Urinary bladder (tissue), 4 donors: ENCODE measurements at places on chromosomes 4 and X. TPM values are rescaled to one million over a fixed set of nuclear protein-coding genes. Genes with fewer than 3 reads are reported as not detected.

DNA sequence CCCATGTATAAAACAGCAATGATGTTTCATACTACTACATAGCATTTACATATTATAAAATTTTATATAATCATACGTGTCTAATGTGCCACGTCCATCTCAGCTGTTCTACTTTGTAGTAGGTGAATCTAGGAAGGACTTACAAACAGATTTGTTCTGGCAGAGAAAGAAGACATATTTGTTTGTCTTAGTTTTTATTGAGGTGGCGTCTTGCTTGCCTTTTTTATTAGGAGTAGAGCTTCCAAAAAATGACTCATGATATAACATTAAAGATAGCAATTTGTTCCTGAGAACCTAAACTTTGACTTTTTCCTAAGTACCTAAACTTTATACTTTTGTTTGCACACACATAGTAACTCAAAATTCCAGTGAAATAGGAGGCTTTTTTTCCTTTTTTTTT, 64.6 kb downstream of the CLDN22 start:
- no peak for DNase-seq

The SEPSECS gene
- total RNA-seq = 20.1 TPM

The WDFY3 gene
- 174 TPM for total RNA-seq

- no peak for DNase-seq
These were observed 815.4 kb upstream of the PCDH10 start for GRCh38 chr4:132333724-132334047.

DNA sequence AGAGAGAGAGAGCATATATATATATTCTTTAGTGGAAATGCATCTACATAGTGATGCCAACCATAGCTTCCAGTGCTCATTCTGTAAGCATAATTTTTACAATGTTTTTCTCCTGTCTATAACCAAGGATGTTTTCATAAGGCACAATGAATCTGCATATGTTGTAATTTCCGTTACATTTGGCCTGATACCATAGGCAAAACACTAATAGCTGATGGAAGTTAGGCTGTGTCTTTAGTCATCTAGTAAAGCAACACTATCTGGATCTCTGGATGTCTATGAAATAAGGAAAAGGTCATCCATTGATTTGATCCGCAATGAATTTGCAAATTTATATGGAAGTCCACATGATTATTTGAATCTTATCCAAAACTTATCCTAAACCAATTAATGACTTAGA, 8.1 kb downstream of the PCDH7 start:
- no peak for DNase-seq

The SNCA gene
- 24.4 TPM for total RNA-seq

DNA sequence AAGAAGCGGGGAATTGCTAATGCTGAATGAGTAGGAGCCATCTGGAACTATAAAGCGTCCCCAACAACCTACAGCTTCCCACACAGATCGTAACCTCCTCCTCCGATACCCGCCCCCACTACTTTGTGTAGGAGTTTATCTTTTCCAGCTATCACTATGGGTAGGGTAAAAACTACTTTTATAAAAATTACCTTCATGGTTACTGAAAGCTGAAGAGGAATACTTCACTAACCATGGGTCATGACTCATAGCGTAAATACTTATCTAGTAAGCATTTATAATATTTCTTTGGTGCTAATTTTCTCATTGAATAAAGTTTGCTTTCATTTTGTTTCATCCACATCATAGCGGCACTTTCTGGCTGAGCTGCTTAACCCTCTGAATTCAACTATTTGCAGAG, 79.4 kb upstream of the TNIP3 start:
- no peak for DNase-seq

DNA sequence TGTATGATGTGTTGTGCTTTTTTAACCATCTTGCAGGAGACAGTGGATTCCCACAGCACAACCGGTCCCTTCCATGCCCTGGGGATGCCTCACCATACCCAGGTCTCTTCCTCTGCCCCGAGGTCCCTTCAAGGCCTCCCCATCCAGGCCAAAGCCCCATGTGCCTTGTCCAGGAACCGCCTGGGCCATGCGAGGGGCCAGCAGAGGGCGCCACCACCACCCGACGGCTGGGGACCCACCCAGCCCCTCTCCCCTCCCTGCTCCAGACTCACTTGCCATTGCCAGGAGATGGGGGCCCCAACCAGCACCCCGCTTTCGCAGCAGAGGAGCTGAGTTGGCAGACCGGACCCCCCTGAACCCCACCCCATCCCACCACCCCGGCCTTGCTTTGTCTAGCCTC, 485.5 kb downstream of the TRAM1L1 start:
- no peak for DNase-seq

- DNase-seq = no peak
These were observed 83.9 kb downstream of the QDPR start for GRCh38 chr4:17427991-17428390.

GRCh38 chr4:149795256-149795655, 20.4 kb downstream of the IQCM start:
- DNase-seq = no peak

GRCh38 chr4:130186931-130187330, 1091.0 kb downstream of the C4orf33 start:
- no peak for DNase-seq

GRCh38 chrX:11724122-11725017, 33.7 kb upstream of the MSL3 start:
- DNase-seq = no peak
